Activated CD8-positive, alpha-beta T cell treated with anti-CD3 and anti-CD28 coated beads, Interleukin-2, amount 10 ng/mL, durations not matched to agents 7 days and 5 days (primary cell): ENCODE measurements at places on chromosomes 4 and X. TPM values are rescaled to one million over a fixed set of nuclear protein-coding genes. Genes with fewer than 3 reads are reported as not detected.

DNA sequence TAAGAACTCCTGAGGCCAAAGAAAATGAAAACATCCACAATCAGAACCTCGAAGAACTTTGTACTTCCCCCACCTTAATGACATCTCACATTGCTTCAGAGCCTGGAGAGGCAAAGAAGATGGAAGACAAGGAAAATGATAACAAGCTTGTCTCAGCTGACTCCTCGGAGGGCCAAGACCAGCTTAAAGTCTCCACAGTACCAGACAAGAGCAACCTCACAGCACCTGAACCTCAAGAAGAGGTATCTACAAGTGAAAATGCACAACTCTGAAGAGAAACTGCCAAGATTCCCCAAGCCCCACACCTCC lies 97.5 kb downstream of the HNRNPD start:
- no peak overlapping the region for H3K27ac ChIP-seq
- no peak overlapping the region for H3K4me3 ChIP-seq
- DNase-seq: no peak
- H3K4me1 ChIP-seq: peaks cover 4% of the 10 kb centered on the region
- no peaks in the 10 kb centered on the region for H3K36me3 ChIP-seq

Gene NKX3-2
- not detected for total RNA-seq

DNA sequence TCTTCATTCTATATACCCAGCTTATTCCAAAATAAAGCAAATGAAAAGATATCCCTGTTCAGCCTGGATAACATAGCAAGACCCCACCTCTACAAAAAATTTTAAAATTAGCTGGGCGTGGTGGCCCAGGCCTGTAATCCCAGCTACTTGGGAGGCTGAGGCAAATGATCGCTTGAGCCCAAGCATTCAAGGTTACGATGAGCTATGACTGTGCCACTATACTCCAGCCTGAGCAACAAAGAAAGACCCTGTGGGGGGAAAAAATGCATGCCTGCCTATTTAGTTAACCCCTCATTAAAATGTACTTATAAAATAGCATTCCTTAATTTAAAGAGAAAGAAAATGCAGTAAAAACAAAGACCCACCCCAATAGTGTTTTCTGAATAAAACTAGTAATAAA lies 9.3 kb downstream of the PRSS12 start:
- H3K36me3 ChIP-seq: no peaks in the 10 kb centered on the region
- DNase-seq: no peak
- H3K27me3 ChIP-seq: peaks cover 20% of the 10 kb centered on the region
- no peak overlapping the region for H3K27ac ChIP-seq

Gene DTHD1
- 0.26 TPM for total RNA-seq

DNA sequence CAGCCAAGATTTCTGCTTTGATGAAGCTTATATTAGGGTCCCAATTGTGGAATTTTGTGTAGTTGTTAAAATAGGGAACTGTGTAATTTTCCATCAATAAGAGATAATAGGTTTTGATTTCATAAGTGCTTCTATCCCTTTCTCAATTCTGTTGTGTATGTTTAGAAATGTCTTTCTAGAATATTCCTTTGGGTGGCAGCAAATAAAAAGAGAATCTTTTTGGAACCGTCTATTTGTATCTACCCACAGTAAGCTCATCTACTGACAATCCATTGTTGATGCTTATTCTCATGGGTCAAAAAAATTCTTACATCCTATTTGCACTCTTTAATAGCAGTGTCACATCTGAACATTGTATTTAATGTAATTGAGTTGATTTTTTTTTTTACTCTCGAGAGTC lies 61.7 kb downstream of the TMA16 start:
- no peak overlapping the region for H3K27ac ChIP-seq
- H3K36me3 ChIP-seq: no peaks in the 10 kb centered on the region
- no peak for DNase-seq
- H3K4me3 ChIP-seq: no peak overlapping the region
- peaks cover 2% of the 10 kb centered on the region for H3K27me3 ChIP-seq
- H3K4me1 ChIP-seq: peaks cover 18% of the 10 kb centered on the region

DNA sequence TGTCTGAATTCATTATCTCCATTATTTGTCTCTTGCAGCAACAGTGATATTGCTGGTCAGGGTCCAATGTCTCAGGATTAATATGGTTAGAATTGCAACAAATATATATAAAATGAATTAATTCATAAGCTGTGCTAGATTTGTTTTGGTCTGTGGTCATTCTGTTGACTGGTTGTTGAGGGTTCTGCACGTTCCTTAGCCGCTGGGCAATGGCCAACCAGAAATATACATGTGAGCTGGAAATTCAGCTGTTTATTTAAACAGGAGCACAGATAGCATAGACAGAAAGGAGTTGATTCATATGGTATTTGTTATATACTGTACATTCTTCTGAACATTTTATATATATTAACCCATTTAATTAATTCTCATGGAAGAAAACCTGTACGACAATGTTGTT lies 100.8 kb downstream of the RPA4 start:
- no peak overlapping the region for H3K27ac ChIP-seq
- no peak overlapping the region for H3K4me3 ChIP-seq
- no peak for DNase-seq
- no peaks in the 10 kb centered on the region for H3K36me3 ChIP-seq
- H3K27me3 ChIP-seq: no peaks in the 10 kb centered on the region
- no peaks in the 10 kb centered on the region for H3K4me1 ChIP-seq
